ENCODE measurements at places on chromosomes 2 and 18. TPM values are rescaled to one million over a fixed set of nuclear protein-coding genes. Genes with fewer than 3 reads are reported as not detected.

DNA sequence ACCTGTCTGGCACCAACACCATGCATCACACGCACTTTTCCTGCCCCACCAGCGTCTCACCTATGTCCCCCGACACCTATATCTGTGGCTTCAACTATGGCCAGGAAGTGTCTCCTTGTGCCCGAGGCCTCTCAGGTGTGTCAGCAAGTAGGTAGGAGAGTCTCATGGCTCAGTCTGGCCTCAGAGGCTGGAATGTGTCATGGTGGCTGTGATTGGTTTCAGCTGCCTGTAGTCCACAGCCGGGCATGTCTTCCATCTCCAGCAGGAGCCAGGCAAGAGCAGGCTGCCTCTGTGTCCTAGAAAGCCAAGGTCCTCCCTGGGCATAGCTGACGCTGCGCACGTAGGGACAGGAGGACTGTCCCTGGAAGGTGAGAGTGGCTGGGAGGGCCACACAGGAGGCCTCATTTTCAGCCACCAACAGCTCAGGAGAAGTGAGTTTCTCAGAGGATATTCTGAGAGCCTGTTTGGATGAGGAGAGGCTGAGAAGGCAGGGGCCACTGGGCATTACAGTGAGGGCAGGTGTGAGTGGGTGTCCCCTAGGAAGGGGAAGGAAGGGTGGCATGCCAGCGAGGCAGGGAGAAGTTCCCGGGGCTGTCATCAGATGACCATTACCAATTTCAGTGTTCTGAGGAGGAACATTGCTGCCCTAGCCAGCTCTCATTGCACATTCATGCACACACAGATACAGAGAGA lies 47.2 kb downstream of the SDC1 start:
- DNase-seq = no peak

DNA sequence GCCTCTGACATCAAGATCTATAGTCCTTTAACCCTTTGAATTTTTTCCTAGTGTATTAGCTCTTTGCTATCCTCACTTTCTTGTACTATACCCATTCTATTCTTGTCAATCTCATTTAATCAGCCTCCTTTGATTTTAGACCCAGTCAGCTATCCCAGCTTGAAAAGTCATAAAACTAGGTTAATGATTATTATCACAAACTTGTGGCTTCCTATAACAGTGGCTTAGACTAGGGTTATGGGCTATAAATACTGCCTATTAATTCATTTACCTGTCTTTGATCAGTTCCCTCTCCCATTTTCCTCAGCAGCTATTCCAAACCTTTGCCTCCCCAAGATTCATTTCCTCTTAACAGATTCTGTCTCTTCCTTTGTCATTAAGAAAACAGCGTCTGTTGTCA lies 174.8 kb downstream of the UBR3 start:
- no peak for DNase-seq

The FER1L5 gene
- total RNA-seq = not detected

The GPC1 gene
- 0.99 TPM for total RNA-seq

Measured in naive thymus-derived CD8-positive, alpha-beta T cell (primary cell).